Activated CD8-positive, alpha-beta memory T cell treated with anti-CD3 and anti-CD28 coated beads for 1 hour (primary cell): ENCODE measurements at places on chromosomes 7 and 10.

DNA sequence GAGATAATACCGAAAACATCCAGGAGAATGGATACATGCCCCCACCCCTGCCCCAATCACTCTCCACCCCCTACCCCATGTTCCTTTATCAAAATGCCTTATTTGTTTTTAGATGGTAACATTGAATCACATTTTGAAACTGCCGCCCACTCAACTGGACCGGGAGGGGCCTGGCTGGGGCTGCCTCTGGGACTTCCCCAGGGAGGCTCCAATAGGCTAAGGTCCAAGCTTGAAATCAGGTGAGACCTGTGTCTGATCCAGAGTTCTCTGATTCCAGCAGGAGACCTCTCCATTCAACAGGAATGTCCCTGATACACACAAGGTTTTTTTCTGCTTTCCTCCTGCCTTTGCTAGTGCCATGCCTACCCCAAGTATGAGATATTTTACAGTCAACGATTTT, 43.8 kb upstream of the ACSL5 start:
- DNase-seq = no peak

DNA sequence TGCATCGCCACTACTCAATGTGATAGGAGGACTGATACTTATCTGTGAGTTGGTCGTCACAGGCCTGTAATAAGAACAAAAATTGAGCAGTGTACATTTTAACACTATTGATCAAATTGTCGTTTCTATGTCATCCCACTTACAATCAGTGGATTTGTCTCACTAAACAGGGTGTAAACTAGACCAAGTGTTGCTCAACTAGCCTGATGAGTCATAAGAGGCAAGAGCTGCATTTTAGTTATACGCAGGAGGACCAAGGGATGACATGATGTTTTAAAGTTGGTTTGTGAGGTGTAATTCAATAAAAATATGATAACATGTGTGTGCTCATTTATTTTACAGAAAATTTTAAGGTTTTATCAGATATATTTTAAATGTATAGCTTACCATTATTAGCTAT, 1239.2 kb downstream of the REEP3 start:
- DNase-seq = no peak

GRCh38 chr10:21510241-21511094, 15.0 kb downstream of the SKIDA1 start:
- DNase-seq = no peak

DNA sequence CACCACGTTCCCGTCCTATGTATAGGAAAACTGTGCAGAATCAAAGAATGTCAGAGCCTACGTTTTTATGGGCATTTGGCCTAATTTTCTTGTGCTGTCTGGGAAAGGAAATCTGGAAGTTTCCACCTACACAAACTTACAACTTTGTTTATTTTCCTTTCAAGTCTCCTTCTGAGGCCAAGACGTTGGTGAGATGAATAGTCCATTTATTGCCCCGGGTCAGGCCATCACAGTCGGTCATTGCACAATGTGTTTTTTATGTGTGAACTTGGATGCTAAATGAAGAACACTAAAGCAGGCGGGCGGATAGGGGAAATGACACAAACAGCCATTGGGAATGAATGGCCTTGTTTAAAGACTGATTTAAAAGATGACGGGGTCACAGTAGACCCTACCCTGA, 38.6 kb downstream of the TRIL start:
- no peak for DNase-seq

DNA sequence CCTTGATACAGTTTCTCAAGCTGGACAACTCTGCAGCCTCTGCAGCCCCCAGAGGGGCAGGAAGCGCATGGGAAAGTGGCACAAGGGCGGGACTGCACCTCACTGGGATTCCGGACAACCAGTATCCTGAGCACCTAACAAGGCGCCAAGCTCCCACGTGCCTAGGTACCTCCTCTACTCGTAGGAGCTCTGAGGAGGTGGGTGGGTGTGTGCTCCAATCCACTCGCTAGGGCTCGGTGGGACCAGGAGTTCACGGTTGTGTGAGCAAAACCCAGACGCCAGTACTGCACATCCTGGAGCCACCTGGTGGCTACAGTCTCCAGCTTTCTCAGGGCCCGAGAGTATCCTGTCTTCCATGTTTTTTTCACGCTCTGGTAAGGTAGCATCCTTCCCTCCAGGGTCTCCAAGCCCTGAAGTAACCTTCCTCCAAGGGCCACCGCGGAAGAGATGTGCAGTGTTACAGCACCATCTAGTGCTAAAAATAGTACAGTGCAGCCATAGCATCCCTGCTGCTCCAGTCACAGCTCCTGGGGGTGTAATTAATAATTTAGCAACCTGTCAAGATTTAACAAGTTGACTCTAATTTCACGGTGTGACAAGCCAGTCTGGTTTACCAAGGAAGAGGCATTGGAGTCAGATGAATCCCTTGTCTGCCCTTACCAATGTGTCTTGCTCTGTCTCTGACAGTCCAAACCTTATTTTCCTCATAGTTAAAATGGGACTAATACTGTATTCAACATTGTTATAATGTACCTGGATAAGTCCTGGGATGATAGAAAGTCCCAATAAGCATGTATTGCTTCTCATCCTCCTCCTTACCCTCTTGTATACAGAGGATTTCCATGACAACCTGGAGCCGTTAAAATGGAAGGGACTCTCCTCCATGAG, 70.4 kb downstream of the HERPUD2 start:
- DNase-seq = no peak

DNA sequence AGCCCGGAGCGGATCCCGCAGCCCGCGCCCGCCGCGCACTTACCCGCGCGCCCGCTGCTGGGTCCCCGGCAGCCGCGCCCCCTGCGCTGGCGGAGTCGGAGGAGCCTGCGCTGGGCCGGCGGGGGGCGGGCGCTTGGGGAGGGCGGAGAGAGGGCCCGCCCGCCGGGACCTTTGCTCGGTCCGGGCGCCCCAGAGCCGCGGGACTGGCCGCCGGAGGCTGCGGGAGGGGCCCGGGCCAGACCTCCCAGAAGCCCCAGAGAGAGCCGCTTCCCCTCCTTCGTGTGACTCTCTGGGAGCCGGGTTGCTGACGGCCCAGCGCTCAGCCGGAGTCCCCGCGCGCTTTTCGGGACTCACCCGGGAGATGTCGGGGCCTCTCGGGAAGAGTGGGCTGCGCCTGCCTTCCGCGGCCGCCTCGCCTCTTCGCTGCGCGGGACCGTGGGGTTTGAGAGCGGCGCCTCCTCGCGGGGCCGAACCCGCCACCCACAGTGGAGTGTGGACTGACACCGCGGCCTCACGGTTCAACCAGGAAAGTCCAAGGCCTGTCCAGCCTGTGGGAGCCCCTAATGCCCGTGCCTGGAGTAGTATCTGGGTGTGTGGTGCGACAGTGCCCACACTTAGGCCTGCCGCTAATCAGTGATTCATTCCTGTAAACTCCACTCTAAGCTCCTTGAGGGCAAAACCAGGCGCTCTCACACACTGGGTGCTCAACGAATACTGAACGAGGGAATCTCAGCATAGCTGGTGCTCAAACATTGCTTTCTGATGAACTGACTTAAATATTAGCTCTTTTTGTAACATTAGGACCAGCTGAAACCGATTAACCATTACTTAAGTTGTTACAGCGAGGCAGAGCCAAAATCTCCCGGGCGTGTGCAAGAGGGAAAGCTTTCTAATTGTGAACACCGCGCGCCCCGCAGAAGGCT, at the start of gene GSDME:
Gene GSDME, minus strand, starts transcription at position 112 of the 923 bp plus-strand sequence. CDS start 7,690 bp downstream, outside the sequence.
- DNase-seq = no peak

DNA sequence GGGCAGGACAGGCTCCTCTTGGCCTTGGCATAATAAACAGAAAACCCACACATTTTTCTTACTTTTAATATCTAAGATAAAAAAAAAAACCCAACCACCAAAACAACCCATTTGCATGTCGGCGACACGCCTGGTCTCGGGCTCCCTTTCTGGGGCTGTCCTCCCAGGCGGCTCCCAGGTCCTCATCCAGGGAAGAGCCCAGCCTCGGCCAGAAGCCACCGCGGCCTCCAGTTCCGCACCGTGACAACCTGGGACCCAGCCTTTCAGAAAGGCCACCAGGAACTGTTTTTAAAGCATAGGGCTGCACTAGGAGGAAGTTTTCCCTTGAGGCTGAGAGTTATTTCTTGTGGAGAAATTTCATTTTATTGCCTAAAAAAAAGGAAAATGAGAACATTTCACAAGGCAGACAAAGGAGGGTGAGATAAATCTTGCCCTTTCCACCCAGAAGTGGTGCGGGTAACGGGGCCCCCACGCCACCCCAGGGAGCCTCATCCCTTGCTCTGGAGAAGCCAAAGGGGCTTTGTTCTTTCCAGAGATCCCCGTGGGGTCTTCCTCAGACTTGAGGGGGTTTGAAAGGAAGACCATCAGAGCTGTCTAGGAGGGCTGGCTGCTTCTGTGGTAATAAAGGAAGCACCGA, 39.2 kb upstream of the MKRN1 start:
- DNase-seq = no peak

DNA sequence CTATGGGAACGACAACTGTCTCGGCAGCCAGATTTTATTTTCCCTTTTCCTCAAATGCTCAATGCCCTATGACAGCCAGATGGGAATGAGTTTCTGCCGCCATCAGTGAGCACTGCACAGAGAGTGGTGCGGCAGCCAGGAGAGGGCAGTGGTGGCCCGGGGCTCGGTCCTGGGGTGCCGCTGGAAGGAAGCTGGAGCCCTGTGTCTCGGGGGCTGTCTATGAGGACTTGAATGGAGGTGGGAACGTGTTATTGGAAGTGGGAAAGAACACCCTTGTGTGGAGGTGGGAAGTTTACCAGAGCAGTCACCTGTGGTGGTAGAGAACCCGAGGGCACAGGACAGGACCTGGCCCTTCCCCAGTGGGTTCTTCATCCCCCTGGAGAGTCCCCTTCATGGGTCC, 35.8 kb downstream of the JAKMIP3 start:
- no peak for DNase-seq

DNA sequence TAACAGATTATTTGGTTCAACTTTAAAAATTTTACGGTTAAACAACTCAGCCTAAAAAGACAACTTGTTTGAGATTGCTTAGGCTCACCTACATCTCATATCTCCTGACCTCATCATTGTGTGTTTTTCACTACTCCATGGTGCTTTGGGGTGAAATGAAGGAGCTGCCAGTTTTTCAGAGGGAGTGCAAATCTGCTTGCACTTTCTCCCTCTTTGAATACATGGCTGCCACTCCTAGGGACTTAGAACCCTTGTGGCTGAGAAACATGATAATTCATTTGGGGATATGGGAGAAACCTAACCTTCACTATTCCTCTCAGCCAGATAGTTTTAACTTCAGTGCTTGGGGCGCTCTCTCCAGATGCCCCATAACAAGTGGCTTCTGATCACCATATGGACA, 2.7 kb downstream of the CCSER2 start:
- no peak for DNase-seq

DNA sequence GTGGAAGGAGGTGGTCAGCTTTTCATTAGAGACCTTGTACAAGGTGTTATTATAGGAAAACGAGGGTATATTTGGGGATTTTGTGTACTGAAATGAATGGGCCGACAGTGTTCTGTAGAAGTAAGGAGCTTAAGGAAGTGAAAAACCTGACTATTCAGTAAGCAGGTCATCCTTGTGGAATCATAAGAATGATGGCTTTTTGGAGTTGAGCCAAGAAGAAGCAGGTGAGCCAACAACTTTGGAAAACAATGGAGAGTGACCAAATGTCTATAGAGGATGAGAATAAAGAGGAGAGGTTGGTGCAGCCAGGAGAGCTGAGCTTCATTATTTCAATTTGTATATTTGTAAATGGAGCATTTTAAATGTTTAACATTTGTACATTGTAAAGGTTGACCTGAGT, 595.7 kb downstream of the CCSER2 start:
- DNase-seq = no peak

- DNase-seq = no peak
These were observed 8.9 kb downstream of the C10orf53 start for GRCh38 chr10:49688261-49688846.

GRCh38 chr10:64191286-64191685, 670.1 kb downstream of the REEP3 start:
- no peak for DNase-seq

DNA sequence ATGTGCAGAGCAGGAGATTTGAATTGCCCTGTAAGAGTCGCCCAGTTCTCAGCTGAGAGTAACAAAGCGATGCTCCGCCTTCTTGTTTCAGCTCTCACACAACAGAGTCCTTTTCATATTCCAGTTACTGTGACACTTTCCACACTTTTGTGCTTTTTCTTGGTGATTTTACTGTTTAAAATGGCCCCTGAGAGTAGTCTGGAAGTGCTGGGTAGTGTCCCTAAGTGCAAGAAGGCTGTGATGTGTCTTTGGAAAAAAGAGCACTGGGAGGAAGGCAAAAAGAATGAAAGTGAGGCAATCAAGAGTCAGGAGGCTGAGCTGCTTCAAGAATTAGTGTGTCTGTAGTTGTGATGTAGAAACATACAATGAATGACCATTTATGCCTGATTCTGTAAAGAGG, 201.2 kb upstream of the SEMA3E start:
- no peak for DNase-seq

DNA sequence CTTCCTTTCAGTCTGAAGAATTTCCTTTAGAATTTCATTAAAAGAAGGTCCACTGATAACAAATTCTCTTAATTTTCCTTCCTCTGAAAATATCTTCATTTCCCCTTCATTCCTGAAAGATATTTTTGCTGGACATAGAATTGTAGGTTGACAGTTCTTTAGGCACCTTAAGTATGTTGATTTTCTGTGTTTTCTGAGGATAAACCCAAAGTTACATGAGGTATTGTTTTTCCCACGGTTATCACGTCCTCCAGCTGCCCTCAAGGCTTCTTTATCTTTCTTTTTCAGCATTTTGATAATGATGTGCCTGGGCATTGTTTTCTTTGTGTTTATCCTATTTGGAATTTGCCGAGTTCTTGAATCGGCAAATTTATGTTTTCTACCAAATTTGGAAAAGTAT, 105.3 kb downstream of the ELFN1 start:
- DNase-seq = no peak

GRCh38 chr10:122121059-122121458, 132.1 kb downstream of the TACC2 start:
- DNase-seq = no peak

- DNase-seq = no peak
These were observed 167.2 kb downstream of the FRMD4A start for GRCh38 chr10:14163377-14164086.
